Left lung (tissue), 14 donors: ENCODE measurements at places on chromosomes 5 and 9. TPM values are rescaled to one million over a fixed set of nuclear protein-coding genes. Genes with fewer than 3 reads are reported as not detected.

GRCh38 chr5:171937351-171937750, 69.1 kb downstream of the FBXW11 start:
- no peak for DNase-seq

- DNase-seq, result no peak
These were observed 10.3 kb upstream of the CCIN start for GRCh38 chr9:36158917-36159316.

DNA sequence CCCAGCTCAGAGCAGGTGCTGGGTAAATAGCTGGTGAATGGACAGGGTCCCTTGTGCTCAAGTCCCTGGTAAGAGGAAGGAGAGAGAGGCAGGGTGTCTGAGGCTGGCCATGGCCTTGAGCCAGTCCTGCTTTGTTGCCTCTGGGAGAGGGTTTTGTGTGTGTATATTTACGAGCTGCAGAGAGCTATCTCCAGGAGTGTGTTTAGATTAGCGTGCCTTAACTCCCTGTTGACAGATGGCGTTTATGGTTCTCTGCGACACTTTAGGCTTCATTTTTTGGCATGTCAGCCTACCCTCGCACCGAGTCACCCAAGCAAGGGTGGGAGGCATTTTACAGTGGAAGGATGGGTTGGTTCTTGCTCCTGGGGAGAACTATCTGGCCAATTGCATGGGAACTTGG, 22.2 kb downstream of the HMCN2 start:
- no peak for DNase-seq

DNA sequence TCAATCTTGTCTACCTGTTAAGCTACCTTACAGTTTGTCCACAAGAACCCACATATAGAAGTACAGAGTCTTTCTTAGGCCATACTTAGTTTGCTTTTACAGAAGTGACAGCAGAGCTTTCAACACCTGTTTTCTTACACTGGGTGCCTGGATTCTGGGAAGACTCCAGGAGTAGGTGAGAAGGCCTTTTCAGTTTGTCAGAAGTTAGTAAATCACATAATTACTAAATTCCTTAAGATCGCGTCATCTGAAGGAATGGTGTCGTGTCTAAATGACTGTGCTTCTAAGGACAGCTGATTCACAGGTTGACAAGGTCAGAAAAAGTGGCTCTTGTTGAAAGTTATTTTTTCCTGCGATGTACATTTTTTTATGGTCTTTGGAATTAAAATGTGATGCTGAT, 97.0 kb upstream of the FAM120A start:
- DNase-seq, result no peak

DNA sequence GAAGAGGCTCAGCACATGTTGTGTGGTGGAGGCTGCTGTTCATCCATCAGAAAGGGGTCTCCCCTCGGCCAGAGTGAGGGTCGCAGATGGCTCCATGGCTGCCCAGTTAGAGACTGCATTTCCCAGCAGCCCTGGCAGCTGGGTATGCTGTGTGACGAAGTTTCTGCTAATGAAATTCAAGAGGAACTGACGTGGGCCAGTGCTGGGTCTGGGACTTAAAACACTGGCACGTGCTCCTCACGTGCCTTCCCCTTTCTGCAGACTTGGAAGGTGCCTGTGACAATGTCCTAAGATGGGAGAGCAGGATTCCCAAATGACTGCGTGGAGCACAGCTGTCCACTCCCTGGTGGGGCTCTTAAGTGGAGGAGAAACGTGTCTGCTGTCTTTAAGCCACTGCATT, 114.5 kb upstream of the RAPGEF1 start:
- DNase-seq, result no peak

Gene CFAP157
- 10.8 TPM for polyA plus RNA-seq

DNA sequence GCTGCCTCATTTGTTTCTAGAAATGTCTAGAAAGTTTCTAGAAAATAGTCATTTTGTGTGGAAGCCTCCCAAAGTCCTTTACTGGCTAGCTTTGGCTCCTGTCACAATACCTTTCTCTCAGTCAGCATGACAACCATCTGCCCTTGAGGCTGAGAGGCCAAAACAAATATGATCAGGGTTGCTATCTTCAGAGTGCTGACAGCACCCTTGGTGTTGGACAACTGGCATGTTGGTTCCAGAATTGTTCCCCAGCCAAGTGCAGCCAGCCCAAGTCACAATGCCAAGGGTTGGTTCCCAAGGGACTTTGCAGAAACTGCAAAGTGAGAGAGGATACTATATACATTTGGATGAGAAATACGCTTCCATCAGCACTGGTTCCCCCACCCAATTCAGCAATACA, 140.9 kb upstream of the GAS1 start:
- no peak for DNase-seq

Gene PCDHGA9
- polyA plus RNA-seq, result 7.2 TPM
